Activated CD4-positive, alpha-beta T cell treated with anti-CD3 and anti-CD28 coated beads, Interleukin-2, amount 50 U/mL, for 4 hours (primary cell): ENCODE measurements at places on chromosomes 7 and 10.

- DNase-seq: no peak
These were observed 410.4 kb downstream of the RPS24 start for GRCh38 chr10:78443900-78444571.

DNA sequence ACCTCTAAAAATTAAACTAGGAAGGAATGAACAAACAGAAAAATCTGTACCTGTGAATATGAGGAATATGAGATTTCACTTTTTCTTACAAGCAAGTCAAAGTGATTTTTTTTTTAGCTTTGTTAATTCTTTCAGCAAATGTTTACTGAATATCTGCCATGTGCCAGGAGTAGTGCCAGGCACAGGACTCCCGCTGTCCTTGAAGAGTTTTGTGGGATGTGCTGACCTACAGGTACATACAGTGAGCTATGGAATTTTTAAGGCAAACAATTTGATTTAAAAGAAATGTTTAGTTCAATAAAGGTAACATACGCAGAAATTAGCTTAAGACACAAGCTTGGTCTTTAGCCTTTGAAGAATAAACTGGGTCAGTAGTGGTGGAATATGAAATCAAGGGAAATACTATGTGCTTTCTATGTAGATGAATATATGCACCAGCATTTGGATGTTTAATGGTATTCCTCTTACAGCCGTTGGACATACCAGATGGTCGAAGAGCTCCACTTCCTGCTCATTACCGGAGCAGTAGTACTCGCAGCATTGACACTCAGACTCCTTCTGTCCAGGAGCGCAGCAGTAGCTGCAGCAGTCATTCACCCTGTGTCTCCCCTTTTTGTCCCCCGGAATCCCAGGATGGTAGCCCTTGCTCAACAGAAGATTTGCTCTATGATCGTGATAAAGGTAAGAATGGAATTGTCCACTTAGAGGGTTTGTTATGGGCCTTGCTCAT lies 102.0 kb downstream of the GLCCI1 start:
- no peak for DNase-seq

GRCh38 chr10:119166118-119166500 lies 595 bp upstream of the SFXN4 start:
- DNase-seq: no peak

DNA sequence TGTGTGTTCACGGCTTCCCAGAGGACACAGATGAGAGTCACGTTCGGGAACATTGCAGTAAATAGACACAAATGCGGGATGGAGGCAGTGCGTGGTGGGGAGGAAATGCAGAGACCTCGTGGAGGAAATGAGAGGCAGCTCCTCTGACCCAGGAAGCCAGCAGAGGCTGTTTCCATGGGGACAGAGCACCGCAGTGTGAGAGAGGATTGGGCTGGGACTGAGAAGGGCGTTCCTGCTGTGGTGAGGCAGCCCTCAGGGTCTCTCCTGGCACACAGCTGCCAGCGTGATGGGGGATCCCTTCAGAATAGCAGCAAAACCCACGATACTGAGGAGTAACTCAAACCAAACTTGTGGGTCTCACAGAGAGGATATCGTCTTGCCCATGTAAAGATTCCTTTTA lies 21.7 kb upstream of the BHLHA15 start:
- DNase-seq: no peak

GRCh38 chr7:94396596-94396995 lies 1.9 kb downstream of the COL1A2 start:
- no peak for DNase-seq

- peak; percentile 13 for DNase-seq
These were observed 153.7 kb downstream of the DNAJB6 start for GRCh38 chr7:157490465-157490912.

- peak; percentile 63 for DNase-seq
These were observed 17.6 kb downstream of the DNAJB12 start for GRCh38 chr10:72337039-72337629.

- DNase-seq: no peak
These were observed 101.7 kb upstream of the PTN start for GRCh38 chr7:137445268-137445667.

GRCh38 chr7:112129655-112130323 lies 76.4 kb downstream of the DOCK4 start:
- DNase-seq: no peak

DNA sequence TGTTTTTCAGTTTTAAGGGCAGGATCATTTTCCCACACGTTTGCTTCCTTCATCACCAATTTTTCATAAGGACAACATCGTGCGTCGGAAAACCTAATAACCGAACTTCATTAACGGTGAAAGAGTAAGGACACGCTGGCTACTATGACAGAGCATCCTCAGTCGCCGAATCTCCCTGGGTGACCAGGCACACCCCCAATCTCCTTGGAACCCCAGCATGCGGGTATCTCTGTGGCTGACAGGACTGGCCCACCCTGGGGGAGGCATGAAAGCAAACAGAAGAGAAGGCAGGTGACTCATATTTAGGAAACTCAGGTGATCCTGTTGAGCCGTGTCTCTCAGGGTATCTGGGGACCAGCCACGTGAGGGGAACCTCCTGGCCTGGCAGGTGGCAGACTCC lies 134.2 kb downstream of the DIP2C start:
- DNase-seq: no peak

- DNase-seq: no peak
These were observed 87.4 kb upstream of the ZMIZ1 start for GRCh38 chr10:78981257-78981969.

DNA sequence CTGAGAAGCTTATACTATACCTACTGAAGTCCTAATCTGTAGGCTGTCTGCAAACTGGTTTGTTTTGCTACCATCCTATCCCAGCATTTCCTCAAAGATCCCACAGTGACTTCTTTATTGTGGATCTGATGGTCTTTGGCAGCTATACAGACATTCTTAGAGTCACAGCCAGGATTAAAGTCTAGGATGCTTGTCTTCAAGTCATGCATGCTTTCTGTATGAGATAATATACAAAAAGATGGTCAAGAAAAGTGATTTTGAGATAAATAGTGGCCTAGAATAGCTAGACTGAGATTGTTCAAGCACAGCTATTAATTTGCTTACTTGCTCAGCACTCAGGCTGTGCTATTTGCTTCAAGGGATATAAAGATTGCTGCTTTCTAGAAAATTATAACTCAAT lies 454.4 kb downstream of the AUTS2 start:
- no peak for DNase-seq

DNA sequence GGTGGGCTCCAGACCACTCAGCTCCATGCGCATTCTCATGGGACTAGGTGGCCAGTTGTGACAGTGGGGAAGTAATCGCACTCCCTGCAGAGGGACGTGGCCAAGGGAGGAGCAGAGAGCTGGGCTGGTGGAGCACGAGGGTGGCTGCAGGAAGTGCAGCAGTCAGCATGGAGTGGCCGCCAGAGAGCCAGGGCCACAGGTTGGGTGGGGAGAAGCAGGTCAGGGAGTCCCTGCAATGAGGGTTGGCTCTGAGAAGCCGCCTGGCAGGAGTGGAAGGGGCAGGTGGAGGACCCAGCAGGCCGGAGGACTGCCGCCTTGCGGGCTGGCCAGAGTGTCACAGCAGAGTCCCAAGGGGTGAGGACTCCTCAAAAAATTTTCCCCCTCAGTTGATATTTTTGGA lies 26.2 kb downstream of the FKBP6 start:
- DNase-seq: no peak

DNA sequence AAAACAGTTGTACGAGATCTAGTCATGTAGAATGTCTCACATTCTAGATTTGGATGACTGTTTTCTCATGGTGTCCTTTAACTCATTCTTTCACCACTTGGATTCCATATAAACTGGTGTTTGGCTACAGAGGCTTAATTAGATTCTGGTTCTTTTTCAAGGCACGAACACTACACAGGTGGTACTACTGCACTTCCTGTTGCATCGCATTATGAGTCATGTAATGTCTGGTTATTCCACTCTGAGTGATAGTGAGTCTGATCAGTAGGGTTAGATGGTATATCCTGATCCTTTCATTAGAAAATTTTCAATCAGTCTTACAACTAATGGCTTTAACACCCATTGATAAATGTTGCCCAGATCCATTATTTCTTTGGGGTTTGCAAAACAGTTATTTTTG lies 11.2 kb upstream of the AKAP9 start:
- no peak for DNase-seq

GRCh38 chr10:125694883-125695282 lies 11.9 kb upstream of the TEX36 start:
- DNase-seq: no peak

GRCh38 chr10:132546567-132547420 lies 9.2 kb downstream of the INPP5A start:
- no peak for DNase-seq

DNA sequence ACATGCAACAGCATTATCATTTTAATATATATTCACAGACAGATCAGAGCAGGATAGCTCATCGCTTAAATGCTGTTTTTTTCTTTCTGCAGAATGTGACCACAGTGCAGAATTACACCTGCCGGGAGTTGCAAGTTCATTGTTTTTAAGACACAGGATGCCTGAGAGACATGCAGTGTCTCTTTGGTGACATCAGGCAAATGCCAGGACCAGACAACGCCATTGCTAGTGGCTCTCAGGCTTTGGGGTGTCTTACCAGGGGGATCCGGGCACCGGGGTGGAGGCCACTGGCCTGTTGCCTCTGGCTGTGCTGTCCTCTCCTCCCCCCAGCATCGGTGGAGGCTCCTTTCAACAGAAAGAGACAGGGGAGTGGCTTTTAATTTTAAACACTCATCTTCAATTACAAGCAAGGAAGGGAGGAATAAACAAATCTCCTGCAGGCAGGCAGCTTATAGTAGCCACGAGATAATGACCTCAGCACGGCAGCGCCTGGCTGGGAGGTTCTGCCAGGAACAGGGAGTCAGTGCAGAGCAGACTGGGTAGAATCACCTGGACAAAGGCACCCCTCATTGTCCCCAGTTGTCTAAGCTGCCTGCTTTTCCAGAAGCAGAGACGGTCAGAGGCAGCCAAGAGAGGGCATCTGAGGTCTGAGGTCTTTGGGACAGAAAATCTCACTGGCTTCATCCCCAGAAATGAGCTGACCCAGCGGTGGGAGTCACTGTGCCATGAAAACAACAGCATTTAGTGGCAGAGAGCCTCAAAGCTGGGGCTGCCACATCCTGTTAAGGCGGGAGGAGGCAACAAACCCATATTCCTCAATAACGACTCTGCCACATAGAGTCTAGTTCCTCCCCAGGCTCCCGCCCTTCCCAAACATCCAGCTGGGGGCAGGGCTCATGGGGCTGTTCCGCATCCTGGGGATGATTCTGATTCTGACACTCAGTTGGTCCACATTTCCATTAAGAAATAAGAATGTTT lies 148.4 kb downstream of the TCERG1L start:
- no peak for DNase-seq

- DNase-seq: no peak
These were observed 56.0 kb downstream of the NKX6-2 start for GRCh38 chr10:132729810-132730572.

GRCh38 chr10:32956365-32957197 lies 1.4 kb downstream of the ITGB1 start:
- no peak for DNase-seq

DNA sequence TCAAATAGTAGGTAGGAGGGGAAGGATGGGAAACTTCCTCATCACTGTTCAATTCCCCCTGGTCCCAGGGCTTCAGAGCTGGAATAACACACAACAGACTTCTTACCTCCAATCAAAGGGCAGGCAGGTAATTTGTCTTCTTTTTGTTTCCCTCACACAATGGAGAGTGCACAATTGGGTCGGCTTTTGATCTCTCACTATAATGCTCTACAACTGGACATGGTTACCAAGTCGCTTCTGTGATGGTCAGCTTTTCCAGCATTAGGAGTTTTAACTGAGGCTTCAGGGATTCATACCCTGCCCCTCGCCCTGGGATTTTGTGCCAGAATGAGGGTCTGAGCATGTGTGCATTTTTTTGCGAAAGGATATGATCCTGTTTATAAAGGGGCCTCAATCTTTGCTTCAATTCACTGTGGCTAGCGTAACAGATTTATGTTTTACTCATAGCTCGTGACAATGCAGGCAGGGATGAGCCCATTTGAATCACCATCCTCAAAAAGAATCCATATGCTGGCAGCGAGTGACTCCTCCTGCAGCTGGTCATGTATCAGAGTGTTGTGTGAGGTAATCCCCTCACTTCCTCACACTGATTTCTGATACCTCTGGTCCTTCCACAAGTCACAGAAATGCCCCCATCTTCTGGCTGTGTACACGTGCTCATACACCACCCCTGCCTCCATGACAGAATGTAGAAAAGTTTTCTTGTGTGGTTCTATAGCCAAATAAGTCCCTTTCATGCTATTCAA lies 189.6 kb downstream of the CTTNBP2 start:
- DNase-seq: no peak

DNA sequence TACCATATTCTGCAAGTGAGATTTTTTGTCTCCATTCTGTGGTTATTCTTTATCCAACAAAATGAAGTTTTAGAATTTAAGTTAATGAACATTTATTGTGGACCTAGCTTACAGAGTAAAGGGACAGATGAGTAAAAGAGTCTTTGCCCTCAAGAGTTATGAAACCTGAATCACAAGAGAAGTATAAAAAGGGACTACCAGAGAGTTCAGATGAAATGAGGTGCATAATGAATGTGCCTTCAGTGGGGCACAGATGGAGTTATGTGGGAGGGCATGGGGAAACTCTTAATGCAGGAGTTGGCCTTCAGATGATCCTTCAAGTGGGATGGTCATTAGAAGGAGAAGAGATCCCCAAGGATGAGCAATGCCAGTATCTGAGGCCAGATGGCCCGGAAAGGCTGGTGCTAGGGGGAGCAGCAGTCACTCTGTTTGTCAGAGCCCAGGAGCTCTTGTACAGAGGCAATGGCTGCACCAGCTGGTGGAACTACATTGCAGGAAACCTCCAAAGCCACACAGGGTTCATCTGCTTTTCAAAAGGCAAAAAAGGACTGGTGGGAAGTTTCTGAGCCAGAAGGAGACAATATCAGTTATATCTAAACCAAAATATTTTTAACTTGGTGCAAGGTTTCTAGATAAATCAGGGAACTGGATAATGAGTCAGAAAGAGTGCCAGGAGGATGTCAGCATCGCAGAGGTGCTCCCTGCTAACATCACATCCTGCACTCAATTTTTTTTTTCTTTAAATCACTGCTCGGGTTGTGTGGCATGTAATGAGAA lies 162.0 kb downstream of the KLF6 start:
- DNase-seq: no peak

DNA sequence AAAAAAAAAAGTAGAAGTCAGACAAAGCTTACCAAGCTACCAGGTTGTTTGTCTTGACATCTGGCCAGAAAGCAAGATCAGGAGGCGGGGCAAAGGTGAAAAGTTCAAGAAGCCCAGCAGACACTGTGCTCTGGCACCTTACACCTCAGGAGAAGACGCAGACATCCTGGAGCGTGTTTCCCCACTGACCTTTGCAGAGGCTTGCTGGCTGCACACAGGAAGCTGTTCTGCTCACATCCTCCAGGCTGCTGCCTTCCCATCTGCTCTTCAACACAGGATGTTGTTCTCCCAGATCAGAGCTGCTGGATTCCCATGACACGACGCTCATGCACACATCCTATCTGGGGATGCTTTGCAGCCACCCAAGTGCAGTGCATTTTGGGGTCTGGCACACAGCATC lies 174.4 kb upstream of the KIAA1217 start:
- no peak for DNase-seq

GRCh38 chr7:280461-280860 lies 9.5 kb upstream of the FOXL3 start:
- DNase-seq: no peak
